ENCODE measurements at places on chromosomes 11 and 22.

GRCh38 chr11:109405671-109406070 is 16.3 kb upstream of the C11orf87 start:
- no peak for DNase-seq

DNA sequence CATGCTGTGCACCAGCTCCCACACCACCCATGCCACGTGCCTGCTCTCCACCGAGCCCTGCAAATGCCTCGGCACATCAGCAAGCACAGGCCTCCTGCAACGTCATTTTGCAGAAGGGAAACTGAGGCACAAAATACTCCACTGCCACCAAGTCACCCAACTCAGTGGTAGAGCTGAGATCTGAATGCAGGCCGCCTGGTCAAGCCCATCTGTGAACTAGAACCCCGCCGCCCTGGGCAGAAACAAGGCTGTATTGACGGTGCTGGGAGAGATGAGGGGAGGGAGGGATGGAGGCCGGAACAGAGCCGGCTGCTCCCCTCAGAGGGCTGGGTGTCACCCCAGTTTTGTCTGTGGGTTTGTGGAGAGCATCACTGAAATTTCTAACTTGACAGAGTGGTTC is 81.4 kb downstream of the CDKN1C start:
- no peak for DNase-seq

DNA sequence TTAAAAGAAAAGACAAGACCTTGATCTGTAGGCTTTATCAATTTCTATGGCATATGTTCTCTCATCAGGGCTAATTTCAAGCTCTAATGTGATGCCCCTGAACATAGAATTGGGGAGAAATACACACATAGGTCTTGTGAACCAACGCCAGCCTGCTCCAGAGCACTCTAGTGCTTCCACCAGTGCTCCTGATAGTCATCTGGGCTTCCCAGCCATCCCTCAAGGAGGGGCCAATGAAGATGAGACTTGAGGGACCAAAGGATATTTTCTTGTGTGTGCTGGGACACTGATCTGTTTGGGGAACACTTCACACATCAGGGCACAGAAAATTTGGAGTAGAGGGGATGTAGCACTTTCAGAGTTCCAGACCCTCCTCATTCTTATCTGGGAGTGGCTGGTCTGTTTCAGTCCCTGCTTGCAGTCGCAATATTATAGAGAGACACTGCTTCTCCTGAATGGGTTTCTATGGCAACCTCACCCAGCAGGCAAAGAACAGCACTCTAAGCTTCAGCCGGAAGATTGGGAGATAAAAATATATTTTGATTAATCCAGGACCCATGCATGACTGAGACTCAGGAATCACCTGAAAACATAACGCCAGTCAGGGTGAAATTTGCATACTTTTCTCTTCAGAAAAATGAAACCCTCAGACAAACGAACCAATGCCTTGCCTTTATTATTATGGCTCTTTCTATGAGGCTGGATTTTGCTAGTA is 28.4 kb upstream of the SCN3B start:
- no peak for DNase-seq

DNA sequence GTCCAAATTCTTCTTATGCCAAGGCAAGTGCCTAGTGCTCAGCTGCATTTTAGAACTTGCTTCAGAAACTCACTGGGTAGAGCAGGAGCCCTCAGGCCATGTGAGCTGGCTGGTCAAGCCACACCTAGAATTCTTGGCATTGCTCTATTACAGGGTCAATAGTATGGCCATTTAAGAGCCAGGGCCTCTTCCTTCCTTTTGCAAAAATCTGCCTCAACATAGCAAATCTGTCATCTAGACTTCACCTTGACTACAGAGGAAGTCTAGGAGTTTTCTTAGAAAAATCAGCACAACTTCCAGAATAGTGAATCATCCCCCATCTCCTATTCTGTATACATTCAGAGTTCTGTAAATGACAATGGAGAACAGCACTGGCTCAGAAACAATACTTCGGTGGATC is 112.0 kb upstream of the TTC12 start:
- peak; percentile 34 for DNase-seq

GRCh38 chr11:13064593-13064992 is 55.5 kb downstream of the RASSF10 start:
- no peak for DNase-seq

DNA sequence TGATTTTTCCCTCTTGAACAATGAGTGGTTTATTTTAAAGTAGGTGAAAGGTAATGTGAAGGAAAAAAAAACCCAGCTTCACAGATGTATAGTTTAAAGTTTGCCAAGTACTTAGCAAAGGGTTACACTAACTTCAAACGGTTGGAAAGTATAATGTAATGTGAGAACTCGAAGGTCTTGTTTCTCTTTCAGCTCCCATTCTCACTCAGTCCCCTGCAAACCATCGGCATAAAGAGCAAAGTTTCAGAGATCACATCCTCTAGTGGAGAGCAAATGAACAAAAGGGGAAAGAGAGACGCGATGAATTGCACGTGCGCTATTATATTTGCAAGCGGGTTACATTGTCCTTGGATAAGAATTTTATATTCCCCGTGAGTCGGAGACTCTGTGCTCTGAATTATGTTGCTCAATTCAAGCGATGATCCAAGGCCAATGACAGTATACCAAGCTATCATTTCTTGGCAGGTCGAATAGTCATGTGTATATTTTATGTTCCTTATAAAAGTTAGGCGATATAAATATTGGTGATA is 37.6 kb upstream of the BIRC3 start:
- DNase-seq: no peak

- DNase-seq: no peak
Measured at GRCh38 chr11:108866781-108867180, 201.9 kb downstream of the DDX10 start.

DNA sequence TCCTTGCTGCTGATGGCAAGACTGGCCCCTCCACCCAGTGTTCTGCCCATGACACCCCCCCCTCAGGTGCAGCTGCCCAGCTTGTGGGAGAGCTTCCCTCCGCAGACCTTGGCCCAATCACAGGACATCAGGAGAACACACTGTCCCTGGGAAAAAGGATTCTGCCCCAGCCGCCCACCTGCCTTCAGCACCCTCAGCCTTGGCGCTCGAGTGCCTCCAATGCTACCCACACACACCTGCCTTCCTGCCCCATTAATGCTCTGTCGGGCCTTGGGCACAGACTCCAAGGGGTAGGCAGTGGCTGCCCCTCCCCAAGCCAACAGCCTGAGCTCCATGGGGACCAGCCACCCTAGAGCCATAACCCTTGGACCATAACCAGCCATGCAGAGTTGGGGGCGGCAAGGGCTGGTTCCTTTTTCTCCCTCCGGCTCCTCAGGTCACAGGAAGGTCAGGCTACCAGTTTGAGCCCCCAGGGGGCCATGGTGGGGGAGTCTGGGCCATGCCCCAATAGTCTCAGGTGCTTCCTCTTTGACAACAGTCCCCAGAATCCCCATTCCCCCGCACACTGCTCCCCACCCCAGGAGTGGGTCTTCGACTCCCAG is 1.3 kb upstream of the ZNF70 start:
- no peak for DNase-seq

- DNase-seq: no peak
Measured at GRCh38 chr22:17140022-17140421, 18.9 kb upstream of the TMEM121B start.

Measured in NCI-H226 (cell line).